Activated T-helper 17 cell treated with anti-CD3 and anti-CD28 coated beads, Interleukin-2, amount 50 U/mL, for 72 hours (primary cell): ENCODE measurements at places on chromosomes 13 and 19. TPM values are rescaled to one million over a fixed set of nuclear protein-coding genes. Genes with fewer than 3 reads are reported as not detected.

Gene CYP4F11
- not detected for total RNA-seq

Gene RDH8
- not detected for total RNA-seq

Gene KANK2
- 3.6 TPM for total RNA-seq

Gene CEACAM3
- total RNA-seq, result not detected

Gene NCCRP1
- not detected for total RNA-seq

Gene ZNF813
- 3.4 TPM for total RNA-seq

Gene ETV2
- 0.99 TPM for total RNA-seq

Gene SYNGR4
- not detected for total RNA-seq

Gene ZNF134
- total RNA-seq, result 11.2 TPM

Gene SLC10A2
- not detected for total RNA-seq

Gene FAM124A
- 1.2 TPM for total RNA-seq

Gene ZNF71
- total RNA-seq, result 4.3 TPM

Gene CHAMP1
- 34.6 TPM for total RNA-seq

Gene SIAH3
- total RNA-seq, result 0.06 TPM

Gene OR7A5
- not detected for total RNA-seq

Gene MISP3
- total RNA-seq, result 1.5 TPM

Gene KCNRG
- total RNA-seq, result 0.19 TPM

Gene RASA3
- 62.5 TPM for total RNA-seq

Gene THAP8
- 7.9 TPM for total RNA-seq

Gene ATP4B
- not detected for total RNA-seq

Gene ZNF28
- total RNA-seq, result 18.8 TPM

Gene SGTA
- 39.5 TPM for total RNA-seq

Gene C1QTNF9B
- total RNA-seq, result not detected

Gene EPS8L1
- total RNA-seq, result 1.4 TPM

Gene IZUMO1
- not detected for total RNA-seq

Gene ELAVL1
- total RNA-seq, result 81.6 TPM

Gene DKKL1
- not detected for total RNA-seq

Gene SERP2
- not detected for total RNA-seq
